ENCODE measurements at places on chromosomes 12 and 14. TPM values are rescaled to one million over a fixed set of nuclear protein-coding genes. Genes with fewer than 3 reads are reported as not detected.

The KRT77 gene
- total RNA-seq = not detected

The BICDL1 gene
- total RNA-seq = 19.9 TPM

The OR4E2 gene
- total RNA-seq = not detected

DNA sequence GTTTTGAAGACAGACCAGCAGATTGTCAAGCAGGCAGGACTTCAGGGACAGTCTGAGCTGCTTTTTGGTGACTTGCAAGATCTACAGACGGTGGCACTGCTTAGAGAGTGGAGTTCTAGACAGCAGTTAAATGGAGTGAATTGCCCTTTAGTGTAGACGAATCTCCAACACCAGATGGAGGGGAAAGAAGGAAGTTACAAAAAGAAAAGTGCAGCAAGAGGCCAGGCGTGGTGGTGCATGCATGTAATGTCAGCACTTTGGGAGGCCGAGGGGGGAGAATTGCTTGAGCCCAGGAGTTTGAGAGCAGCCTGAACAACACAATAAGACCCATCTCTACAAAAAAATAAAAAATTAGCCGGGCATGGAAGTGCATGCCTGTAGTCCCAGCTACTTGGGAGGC lies 8.4 kb upstream of the HHIPL1 start:
- DNase-seq = peak; percentile 27

DNA sequence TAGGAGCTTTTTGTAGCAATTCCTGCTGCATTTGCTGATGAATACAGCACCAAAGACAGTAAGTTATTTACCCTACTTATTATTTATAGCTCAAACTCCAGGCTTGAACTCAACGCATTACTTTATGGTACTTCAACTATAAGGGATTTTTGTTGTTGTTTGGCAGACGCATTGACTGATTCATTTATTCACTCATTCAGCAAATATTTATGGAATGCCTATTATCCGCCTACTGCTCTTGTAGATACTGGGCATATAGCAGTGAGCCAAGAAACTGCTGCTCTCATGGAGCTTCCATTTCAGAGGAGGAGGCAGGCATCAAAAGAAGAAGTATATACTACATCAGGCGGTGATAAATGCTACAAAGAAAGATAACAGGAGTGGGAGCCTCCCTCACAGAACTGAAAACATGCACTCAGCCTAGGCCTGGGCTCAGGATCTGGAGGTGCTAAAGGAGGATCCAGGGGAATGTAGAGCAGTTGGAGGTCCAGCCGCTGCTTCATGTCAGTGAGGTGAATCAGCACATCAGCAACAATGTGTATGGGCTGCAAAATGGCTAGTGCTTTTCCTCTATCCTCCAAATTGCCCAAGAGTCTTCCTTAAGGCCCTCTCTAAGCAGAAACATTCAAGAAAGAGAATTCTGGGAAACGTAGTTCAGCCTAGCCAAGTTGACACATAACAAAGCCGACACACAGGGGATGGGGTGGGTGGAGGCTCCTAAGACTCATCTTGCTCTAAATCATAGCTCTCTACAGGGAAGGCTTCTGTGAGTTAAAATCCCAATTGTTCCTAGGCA lies 157.5 kb downstream of the NRXN3 start:
- no peak for DNase-seq

GRCh38 chr14:37874429-37875109 lies 279.1 kb downstream of the TTC6 start:
- DNase-seq = peak; percentile 76

GRCh38 chr12:25014961-25015360 lies 66.1 kb upstream of the BCAT1 start:
- no peak for DNase-seq

Measured in OCI-LY7 (cell line).